ENCODE measurements at places on chromosomes 2 and 18.
A peak's percentile ranks its signal among the peaks of the same experiment; 100 is the strongest.

DNA sequence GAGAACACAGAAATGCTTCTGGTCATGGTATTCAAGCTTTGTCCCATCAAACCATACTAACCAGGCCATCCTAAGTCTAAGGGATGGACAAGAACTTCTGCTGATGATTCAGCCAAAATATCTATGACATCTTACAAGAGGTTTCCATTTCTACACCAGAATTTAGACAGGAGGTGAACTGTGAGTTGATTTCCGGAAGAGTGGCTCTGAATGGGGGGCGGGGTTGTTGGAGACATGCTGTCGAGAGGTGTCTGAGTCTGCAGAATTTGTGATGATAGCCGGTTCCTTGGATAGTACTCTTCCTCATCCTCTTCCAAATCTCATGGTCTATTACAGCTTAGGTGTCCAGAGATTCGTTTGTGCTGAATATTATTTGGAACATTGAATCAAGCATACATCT is 408.7 kb upstream of the TCF4 start:
- H3K36me3 ChIP-seq = no peaks in the 10 kb centered on the region
- H3K27me3 ChIP-seq = no peaks in the 10 kb centered on the region

DNA sequence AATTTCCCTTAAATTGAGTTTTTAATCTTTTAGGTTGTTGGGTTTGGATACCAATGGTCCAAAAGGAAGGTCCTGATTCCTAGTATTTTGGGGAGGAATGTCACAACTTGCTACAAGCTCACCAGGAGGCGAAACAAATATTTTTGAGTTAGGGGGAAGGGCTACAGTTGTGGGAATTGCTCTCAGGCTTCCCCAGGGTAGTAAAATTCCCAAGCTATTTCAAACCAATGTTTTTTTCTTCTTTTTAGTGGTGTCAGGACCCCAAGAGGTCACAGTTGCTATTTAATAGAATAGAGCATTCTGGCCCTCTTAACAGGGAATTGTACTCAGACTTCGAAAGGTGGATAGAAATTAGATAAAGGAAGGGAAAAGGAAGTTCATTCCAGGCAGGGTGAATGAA is 68.5 kb upstream of the ST3GAL5 start:
- H3K4me3 ChIP-seq = no peak overlapping the region
- no peak for DNase-seq
- H3K36me3 ChIP-seq = no peaks in the 10 kb centered on the region
- H3K27me3 ChIP-seq = no peaks in the 10 kb centered on the region

GRCh38 chr18:48409591-48410094 is 460 bp upstream of the ZBTB7C start:
- H3K4me3 ChIP-seq = peak overlapping the region; percentile 77
- H3K27ac ChIP-seq = peak overlapping the region; percentile 78
- peak; percentile 69 for DNase-seq
- peaks cover 36% of the 10 kb centered on the region for H3K27me3 ChIP-seq

DNA sequence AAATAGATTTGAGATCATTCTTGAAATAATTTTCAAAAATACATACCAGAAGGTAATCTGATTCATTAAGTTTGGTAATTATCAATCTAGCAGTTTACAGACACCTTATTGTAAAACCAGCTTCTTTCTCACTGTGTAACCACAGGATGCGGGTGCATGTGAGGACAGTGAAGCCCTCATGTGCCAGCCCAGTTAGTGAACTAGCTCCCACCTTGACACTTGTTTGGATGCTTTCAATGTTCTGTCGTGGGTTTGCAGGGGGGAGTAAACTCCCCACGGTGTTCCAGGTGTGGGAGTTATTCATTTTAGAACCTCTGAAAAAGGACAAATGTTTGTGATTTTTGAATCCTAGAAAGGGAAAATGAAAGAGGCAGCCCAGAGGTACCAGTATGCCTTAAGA is 59.0 kb downstream of the WDSUB1 start:
- no peak overlapping the region for H3K4me3 ChIP-seq
- H3K36me3 ChIP-seq = peaks cover 49% of the 10 kb centered on the region
- H3K27ac ChIP-seq = peak overlapping the region; percentile 68
- peaks cover 50% of the 10 kb centered on the region for H3K4me1 ChIP-seq
- H3K27me3 ChIP-seq = no peaks in the 10 kb centered on the region
- no peak for DNase-seq

- H3K36me3 ChIP-seq = no peaks in the 10 kb centered on the region
- H3K4me1 ChIP-seq = no peaks in the 10 kb centered on the region
- H3K27ac ChIP-seq = no peak overlapping the region
- no peak for DNase-seq
- H3K27me3 ChIP-seq = no peaks in the 10 kb centered on the region
Observed at GRCh38 chr18:60018618-60019462, 119.0 kb downstream of the PMAIP1 start.

DNA sequence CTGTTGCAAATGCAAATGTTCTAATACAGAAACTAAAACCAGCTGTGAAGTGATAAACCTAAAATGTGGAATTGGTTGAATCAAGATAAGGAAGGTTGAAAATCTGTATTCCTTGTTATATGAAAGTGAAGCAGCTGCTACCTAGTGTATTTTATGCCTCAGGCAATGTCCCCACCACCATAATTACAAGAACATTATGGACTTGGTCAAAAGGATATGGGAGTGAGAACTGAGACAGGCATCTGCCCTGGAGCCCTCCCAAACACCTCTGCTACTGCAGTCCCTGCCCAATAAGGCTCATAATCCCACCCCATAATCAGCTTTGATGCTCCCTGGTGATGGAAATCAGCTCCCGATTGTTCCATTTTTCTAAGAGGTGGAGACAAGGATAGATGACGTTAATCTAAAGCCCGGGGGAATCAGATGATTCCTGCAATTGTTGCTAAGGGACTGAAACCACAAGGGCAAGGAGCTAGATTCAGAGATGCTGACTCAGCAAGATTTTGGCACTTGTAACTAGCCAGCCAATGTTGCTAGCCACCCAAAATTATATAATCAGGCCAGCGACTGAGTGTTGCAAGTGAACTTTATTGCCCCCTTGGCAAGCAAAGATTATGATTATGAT is 69.5 kb downstream of the EVA1A start:
- no peaks in the 10 kb centered on the region for H3K27me3 ChIP-seq
- peaks cover 4% of the 10 kb centered on the region for H3K4me1 ChIP-seq
- no peak overlapping the region for H3K27ac ChIP-seq
- DNase-seq = no peak
- H3K36me3 ChIP-seq = no peaks in the 10 kb centered on the region

DNA sequence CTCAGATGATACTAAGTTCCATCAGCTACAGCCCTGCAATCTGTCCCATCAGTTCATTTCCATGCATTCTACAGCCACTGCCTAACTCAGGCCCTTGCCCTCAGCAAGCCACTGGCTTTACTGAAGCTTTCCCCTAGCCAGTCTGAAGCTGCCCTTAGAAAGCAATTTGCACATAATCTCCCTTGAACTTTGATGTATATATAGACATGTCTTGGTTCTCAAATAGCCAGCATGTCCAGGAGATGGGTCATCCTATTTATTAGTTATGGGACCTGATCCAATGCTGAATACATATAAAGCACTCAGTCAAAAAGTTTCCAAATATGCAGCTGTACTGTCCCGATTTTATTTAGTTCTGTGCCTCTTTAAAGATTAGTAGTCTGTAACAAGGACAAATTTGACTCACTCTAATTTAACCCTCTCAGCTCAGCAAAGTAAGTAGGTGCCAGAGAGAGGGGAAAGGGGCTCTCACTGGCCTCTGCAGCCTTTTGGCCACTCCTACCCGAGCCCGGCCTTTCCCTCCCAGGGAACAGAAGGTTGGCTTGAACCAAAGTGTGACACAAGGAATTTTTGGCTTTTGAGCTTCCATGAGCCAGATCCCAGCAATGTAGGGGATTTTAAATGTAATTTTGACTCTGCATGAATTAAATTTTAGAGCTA is 70.7 kb downstream of the CCDC93 start:
- no peak overlapping the region for H3K27ac ChIP-seq
- H3K4me3 ChIP-seq = no peak overlapping the region
- H3K4me1 ChIP-seq = no peaks in the 10 kb centered on the region
- peak; percentile 10 for DNase-seq
- peaks cover 78% of the 10 kb centered on the region for H3K36me3 ChIP-seq

DNA sequence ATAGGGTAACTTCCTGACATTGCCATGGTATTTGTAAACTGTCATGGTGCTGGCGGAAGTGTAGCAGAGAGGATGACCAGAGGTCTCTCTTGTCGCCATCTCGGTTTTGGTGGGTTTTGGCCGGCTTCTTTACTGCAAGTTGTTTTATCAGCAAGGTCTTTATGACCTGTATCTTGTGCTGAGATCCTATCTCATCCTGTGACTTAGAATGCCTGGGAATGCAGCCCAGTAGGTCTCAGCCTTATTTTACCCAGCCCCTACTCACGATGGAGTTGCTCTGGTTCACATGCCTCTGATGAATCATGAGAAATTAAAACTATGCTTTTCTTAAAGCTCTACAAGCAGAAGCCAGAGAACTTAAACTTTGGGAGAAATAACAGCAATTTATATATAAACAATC is 12.7 kb upstream of the NFU1 start:
- no peak overlapping the region for H3K27ac ChIP-seq
- H3K36me3 ChIP-seq = no peaks in the 10 kb centered on the region

GRCh38 chr2:67131257-67131609 is 265.9 kb upstream of the ETAA1 start:
- no peak overlapping the region for H3K4me3 ChIP-seq
- no peaks in the 10 kb centered on the region for H3K36me3 ChIP-seq
- H3K27me3 ChIP-seq = no peaks in the 10 kb centered on the region

DNA sequence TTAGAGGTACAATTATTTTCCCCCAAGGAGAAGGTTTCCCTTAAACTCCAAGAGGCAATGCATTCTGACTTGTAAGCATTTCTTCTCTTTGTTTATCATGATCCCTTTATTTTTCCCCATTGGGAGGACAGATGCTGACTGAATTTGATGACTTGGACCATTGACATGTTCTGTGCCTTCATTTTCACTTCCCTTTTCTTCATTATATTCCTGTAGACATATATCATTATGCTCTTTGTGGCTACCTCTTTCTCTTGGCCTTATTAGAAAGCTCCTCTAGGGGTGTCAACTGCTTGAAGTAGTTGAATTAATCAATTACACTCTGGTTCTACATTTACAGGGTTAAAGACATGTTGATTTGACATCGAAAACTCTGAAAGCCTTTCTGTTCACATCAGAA is 330.0 kb upstream of the DCC start:
- no peak overlapping the region for H3K27ac ChIP-seq
- H3K36me3 ChIP-seq = no peaks in the 10 kb centered on the region
- H3K27me3 ChIP-seq = no peaks in the 10 kb centered on the region
- no peaks in the 10 kb centered on the region for H3K4me1 ChIP-seq
- no peak overlapping the region for H3K4me3 ChIP-seq

DNA sequence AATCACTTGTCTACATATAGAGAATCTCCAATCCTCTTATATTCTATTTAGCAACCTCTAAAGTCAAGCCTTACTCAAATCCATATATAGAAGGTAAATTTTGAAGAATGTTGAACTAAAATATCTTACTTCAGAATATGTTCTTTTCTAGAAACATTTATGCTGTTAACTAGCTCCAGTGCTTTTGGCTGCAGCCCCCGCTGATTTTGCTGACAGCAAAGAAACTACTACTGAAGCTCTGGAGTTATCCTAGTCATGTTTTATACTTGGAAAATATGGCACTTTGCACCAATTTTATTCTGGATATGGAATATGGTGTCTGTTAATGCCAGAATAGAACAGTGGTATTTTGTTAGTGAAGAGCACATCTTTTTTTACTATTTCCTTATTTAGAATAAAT is 212.4 kb upstream of the FSIP2 start:
- H3K4me3 ChIP-seq = no peak overlapping the region
- H3K27ac ChIP-seq = no peak overlapping the region
- H3K36me3 ChIP-seq = no peaks in the 10 kb centered on the region
- H3K4me1 ChIP-seq = no peaks in the 10 kb centered on the region
- DNase-seq = peak; percentile 6
